Esophagus muscularis mucosa (tissue), 4 donors: ENCODE measurements at places on chromosomes 7 and 10. TPM values are rescaled to one million over a fixed set of nuclear protein-coding genes. Genes with fewer than 3 reads are reported as not detected.

CYP3A7 gene
- total RNA-seq = not detected

GRCh38 chr10:13637303-13637856, 50.6 kb downstream of the PRPF18 start:
- peaks cover 10% of the 10 kb centered on the region for H3K4me1 ChIP-seq
- no peaks in the 10 kb centered on the region for H3K27me3 ChIP-seq
- DNase-seq = no peak
- H3K27ac ChIP-seq = no peak overlapping the region
- peaks cover 31% of the 10 kb centered on the region for H3K36me3 ChIP-seq
- H3K4me3 ChIP-seq = no peak overlapping the region

DNA sequence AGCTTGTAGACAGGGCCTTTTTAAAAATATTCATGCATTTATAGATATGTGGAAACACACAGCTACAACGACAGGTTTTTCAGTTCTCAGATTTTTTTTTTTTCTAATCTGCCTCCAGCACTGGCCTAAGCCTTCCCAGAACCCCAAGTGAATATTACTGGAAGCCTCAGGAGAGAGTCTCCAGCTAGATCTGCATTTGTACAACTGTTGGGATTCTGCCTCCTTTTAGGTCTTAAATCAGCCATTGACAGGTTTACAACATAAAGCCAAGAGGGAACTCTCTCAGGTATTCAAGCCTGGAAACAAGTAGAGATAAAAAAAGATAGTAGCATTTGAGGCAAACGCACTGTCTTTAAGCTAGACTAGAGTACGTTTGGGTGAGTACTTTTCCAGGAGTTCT, 275.8 kb downstream of the ANKRD30A start:
- H3K4me1 ChIP-seq = no peaks in the 10 kb centered on the region
- H3K4me3 ChIP-seq = no peak overlapping the region
- H3K27ac ChIP-seq = no peak overlapping the region
- DNase-seq = no peak
- no peaks in the 10 kb centered on the region for H3K36me3 ChIP-seq
- no peaks in the 10 kb centered on the region for H3K27me3 ChIP-seq

DNA sequence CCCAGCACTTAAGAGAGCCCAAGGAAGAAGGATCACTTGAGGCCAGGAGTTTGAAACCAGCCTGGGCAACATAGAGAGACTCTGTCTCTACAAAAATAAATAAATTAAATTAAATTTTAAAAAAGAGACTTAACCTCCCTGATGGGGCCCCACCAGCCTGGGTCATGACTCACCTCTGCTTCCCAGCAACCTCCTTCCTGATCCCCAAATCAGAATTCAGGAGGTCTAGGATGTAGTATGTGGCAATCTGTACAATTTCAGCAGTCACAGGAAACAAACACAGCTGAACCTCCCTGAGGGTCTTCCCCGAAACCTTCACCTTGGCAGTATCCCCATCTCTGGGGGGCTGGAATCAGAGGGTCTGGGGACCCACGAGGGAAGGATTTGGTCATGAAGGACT, 9.7 kb upstream of the PPP1R35 start:
- H3K27me3 ChIP-seq = no peaks in the 10 kb centered on the region
- DNase-seq = no peak
- H3K27ac ChIP-seq = no peak overlapping the region
- H3K4me3 ChIP-seq = no peak overlapping the region
- H3K4me1 ChIP-seq = peaks cover 36% of the 10 kb centered on the region

METTL27 gene
- total RNA-seq = 1.8 TPM

CRYGN gene
- 0.17 TPM for total RNA-seq

GRCh38 chr7:149635561-149636329, 137.6 kb downstream of the ZNF467 start:
- H3K27ac ChIP-seq = no peak overlapping the region
- no peaks in the 10 kb centered on the region for H3K36me3 ChIP-seq
- peaks cover 45% of the 10 kb centered on the region for H3K27me3 ChIP-seq
